ENCODE measurements at places on chromosomes 3 and 15. TPM values are rescaled to one million over a fixed set of nuclear protein-coding genes. Genes with fewer than 3 reads are reported as not detected.

The NEK10 gene
- total RNA-seq: 2.3 TPM

The ABHD6 gene
- total RNA-seq: 2.9 TPM

DNA sequence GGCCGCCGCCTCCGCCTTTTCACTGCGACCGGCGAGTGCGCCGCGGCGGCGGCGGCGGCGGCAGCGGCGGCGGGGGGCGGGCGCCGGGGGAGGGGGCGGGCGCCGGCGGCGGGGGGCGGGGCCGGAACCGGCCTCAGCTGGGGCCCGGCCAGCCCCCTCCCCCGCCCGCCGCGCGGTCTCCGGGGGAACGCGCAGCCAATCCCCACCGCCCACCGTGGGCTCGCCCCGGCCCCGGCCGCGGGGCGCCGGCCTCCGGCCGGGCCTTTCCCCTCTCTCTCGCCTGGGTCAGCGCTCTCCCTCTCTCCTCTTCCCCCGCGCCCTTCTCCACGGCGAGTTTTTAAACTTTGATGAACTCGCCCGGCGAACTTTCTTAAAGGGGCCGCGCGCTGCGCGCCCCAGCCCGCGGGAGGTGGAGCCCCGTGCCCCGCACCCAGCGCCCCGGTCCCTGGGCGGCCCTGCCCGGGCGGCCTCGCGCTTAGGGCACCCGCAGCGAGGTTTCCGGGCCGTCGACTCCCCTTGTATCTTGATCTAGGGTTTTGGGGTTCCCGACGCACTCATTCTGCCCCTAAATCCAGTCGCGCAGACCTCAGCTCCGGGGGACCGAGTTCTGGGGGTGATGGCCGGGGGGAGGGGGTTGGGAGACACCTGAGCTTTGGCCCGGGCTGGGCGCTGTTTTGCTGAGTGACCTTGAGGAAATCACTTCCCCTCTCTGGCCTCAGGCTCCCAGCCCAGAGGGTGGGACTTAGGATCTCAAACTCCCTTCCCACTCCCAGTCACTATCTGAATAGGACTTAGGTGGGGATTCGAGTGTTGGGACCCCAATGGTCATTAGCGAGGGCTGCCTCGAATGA, at the start of gene RBPMS2:
RBPMS2 (minus strand) TSS at position 39 of the 851 bp plus-strand sequence. CDS start 270 bp downstream, outside the sequence.
- peaks cover 6% of the 10 kb centered on the region for H3K4me1 ChIP-seq
- peaks cover 8% of the 10 kb centered on the region for H3K36me3 ChIP-seq
- DNase-seq: peak; percentile 5
- H3K4me3 ChIP-seq: peak within 1 kb of the TSS; percentile 89
- peaks cover 49% of the 10 kb centered on the region for H3K27me3 ChIP-seq

DNA sequence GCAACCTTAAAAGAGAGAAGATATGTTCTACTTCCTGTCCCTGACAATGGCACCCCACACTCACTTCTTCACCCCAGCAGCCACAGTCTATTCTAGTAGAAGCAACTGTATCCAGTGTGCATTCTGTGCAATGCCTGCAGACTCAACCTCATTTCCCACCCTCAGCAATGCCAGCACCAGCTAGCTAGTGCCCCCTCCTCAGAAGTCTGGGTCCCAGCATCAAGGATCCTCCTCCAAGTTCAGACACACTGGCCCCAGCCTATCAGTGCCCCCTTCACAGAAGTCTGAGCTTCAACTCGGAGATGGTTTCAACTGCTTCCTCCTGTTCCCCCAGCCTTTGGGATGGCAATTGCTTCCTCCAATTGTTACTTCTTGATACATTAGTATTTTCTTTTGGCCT, 268.3 kb downstream of the MEX3B start:
- peaks cover 2% of the 10 kb centered on the region for H3K36me3 ChIP-seq
- no peak overlapping the region for H3K4me3 ChIP-seq
- H3K27me3 ChIP-seq: peaks cover 22% of the 10 kb centered on the region
- H3K27ac ChIP-seq: no peak overlapping the region

- H3K4me1 ChIP-seq: peaks cover 9% of the 10 kb centered on the region
- peaks cover 32% of the 10 kb centered on the region for H3K36me3 ChIP-seq
- peak overlapping the region; percentile 9 for H3K27ac ChIP-seq
Measured at GRCh38 chr15:92947071-92947730, 47.1 kb downstream of the CHD2 start.

DNA sequence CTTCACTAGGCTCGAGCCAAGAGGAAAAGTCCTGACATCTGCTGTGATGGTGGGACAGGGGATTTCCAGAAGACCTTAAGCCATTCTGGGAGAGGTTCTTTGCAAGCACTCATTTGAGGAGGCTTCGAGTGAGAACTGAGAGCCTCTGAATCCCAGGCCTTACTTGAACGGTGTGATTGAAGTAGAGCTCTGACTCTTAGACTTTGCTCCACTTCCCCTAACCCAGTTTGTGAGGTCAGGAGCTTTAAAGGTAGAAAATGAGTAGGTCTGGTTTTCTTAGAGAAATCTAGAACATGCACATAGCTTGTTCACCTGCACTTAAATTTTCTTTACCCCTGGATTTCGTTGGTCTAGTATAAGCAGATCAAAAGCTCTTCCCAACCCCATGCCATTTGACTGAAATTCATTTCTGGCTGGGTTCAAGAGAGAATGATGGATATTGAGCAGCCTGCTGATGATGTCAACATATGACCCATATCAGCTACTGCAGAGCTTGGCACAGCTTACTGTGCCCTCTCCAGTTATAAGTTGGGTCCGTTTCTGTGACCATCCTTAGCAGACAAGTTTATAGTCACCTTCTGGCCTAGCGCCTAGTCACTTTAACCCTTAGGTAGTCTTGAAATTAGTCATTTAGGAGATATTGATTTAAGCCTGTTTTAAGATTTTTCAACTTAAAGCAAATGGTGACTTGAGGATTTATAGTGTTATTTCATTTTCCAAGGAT, 229.2 kb upstream of the CHRM5 start:
- no peak overlapping the region for H3K27ac ChIP-seq
- peaks cover 2% of the 10 kb centered on the region for H3K36me3 ChIP-seq
- no peak for DNase-seq
- peaks cover 11% of the 10 kb centered on the region for H3K27me3 ChIP-seq
- no peak overlapping the region for H3K4me3 ChIP-seq

The HGD gene
- 19.1 TPM for total RNA-seq

DNA sequence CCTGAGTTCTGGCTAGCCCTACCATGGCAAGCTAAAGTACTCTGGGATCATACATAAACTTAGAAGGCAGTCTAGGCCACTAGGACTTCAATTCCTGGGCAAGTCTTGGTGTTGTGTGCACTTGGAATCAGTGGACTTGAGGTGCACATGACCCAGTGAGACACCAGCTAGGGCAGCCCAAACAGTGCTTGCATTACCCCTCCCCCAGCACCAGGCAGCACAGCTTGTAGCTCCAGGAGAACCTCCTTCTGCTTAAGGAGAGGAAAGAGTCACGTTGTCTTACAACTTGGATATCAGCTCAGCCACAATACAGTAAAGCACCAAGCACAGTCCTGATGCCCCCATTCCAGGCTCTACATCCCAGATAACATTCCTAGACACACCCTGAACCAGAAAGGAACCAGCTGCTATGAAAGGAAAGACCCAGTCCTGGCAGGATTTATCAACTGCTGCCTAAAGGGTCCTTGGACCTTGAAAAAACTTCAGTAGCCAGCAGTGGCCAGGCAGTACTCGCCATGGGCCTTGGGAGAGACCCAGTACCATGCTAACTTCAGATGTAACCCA, 57.2 kb downstream of the MYO9A start:
- no peak for DNase-seq
- no peak overlapping the region for H3K4me3 ChIP-seq
- peaks cover 9% of the 10 kb centered on the region for H3K4me1 ChIP-seq
- H3K36me3 ChIP-seq: no peaks in the 10 kb centered on the region
- no peak overlapping the region for H3K27ac ChIP-seq

DNA sequence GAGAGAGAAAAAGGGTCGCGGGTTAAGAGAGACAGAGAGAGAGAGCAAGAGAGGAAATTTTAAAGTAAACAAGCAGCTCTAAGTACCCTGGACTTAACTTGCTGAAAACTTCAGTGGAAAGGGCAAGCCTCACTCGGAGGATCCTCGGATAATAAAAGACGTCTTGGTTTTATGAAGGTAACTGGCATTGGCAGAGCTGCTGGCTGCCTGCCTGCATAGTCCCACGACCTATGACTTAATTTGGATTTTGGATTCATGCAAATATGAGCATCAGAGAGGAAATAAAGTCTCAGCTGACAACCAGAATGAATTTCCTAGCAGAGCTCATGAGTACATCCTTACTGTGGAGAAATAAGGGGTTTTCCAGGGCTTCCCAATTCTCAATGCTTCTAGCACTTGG, 95.1 kb upstream of the PDZRN3 start:
- no peak overlapping the region for H3K27ac ChIP-seq
- no peak for DNase-seq
- no peaks in the 10 kb centered on the region for H3K4me1 ChIP-seq
- H3K4me3 ChIP-seq: no peak overlapping the region
- H3K36me3 ChIP-seq: no peaks in the 10 kb centered on the region
- H3K27me3 ChIP-seq: no peaks in the 10 kb centered on the region

The STARD5 gene
- 4.6 TPM for total RNA-seq

The PFN2 gene
- 5.1 TPM for total RNA-seq

GRCh38 chr15:66598095-66598815, 32.5 kb upstream of the LCTL start:
- peaks cover 10% of the 10 kb centered on the region for H3K4me1 ChIP-seq
- H3K4me3 ChIP-seq: no peak overlapping the region
- peaks cover 25% of the 10 kb centered on the region for H3K27me3 ChIP-seq
- DNase-seq: no peak
- H3K36me3 ChIP-seq: no peaks in the 10 kb centered on the region
- no peak overlapping the region for H3K27ac ChIP-seq

The ACTC1 gene
- not detected for total RNA-seq

DNA sequence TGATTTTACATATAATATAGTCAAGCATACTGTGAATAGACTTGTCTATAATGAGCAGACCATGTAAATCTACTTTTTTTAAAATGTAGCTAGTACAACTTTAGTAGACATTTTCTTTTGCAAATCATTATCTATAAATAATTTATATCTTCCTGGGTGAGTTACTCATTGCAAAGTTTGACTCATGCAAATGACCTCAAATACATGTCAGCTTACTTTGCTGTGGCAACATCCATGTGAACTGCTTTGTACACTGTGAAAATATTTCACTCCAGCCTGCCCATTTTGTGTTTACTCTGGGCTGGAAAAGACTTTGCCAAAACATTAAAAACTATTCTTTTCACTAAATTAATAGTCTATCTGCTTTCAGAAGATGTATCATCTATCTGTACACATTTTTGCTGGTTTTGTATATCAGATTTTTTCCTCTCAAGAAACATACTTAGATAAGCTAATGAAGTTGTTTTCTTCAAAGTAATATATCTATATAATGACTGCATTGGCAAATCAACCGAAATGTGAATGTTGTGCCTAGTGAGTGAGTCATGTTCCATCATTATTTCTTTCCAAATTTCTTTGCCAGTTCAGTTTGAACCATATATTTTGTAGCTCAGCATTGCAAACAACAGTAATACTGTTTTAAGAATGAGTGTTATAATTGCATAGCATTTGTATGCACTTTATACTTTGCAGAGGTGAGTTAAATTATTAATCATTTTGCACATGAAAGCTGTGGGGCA, 26.5 kb downstream of the IGSF10 start:
- DNase-seq: no peak
- H3K27me3 ChIP-seq: peaks cover 5% of the 10 kb centered on the region
- no peak overlapping the region for H3K4me3 ChIP-seq
- H3K4me1 ChIP-seq: no peaks in the 10 kb centered on the region

The TM6SF1 gene
- 0.85 TPM for total RNA-seq

The HCLS1 gene
- total RNA-seq: 277 TPM

The KNG1 gene
- total RNA-seq: not detected

DNA sequence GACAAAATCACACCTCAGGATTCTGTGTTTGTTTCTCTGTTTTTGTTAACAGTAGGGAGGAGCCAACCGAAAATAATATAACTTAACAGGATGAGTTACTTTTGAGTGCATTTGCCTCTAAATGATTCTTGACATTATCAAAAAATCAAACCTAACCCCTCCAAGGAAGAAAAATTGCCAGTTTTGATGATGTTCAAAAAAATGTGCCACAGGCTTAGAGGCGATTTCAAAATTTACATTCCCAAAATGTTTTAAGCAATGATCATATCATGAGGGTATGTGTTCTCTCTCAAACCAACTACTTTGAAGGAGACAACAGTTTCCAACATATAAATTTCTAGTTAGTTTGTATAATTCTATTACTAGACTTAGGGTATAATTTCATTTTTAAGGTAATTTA, 6.7 kb downstream of the VGLL3 start:
- no peak overlapping the region for H3K27ac ChIP-seq
- H3K36me3 ChIP-seq: no peaks in the 10 kb centered on the region
- H3K4me3 ChIP-seq: no peak overlapping the region
- no peak for DNase-seq
- peaks cover 6% of the 10 kb centered on the region for H3K27me3 ChIP-seq
- no peaks in the 10 kb centered on the region for H3K4me1 ChIP-seq

GRCh38 chr3:169308654-169309250, 354.8 kb downstream of the MECOM start:
- no peak for DNase-seq
- H3K4me1 ChIP-seq: no peaks in the 10 kb centered on the region
- no peak overlapping the region for H3K4me3 ChIP-seq

DNA sequence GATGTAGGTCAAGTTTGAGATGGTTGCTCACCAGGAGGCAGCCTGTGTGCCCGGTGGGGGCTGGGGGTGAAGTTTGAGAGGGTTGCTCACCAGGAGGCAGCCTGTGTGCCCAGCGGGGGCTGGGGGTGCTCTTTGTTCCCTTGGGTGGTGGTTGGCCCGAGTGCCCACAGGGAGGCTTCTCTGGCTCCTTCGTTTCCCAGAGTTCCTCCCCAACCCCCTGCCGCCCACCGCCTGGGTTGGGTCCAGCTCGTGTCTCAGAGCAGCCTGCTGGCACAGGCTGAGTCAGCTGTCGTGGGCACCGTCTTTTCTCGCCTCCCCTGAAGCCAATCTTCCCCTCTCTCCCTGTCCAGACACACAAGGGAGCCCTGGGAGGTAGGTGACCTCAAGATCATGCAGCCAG, 3.1 kb downstream of the APBA2 start:
- DNase-seq: no peak
- H3K27me3 ChIP-seq: no peaks in the 10 kb centered on the region
- H3K4me3 ChIP-seq: no peak overlapping the region
- peaks cover 43% of the 10 kb centered on the region for H3K4me1 ChIP-seq
- peak overlapping the region; percentile 98 for H3K27ac ChIP-seq

GRCh38 chr3:122272879-122273278, 52.2 kb upstream of the CSTA start:
- H3K36me3 ChIP-seq: no peaks in the 10 kb centered on the region
- H3K4me1 ChIP-seq: peaks cover 40% of the 10 kb centered on the region
- no peaks in the 10 kb centered on the region for H3K27me3 ChIP-seq
- no peak for DNase-seq
